ENCODE measurements at places on chromosomes 4 and X.
A peak's percentile ranks its signal among the peaks of the same experiment; 100 is the strongest.

GRCh38 chrX:153900831-153901752 is 3.4 kb upstream of the AVPR2 start:
- DNase-seq: peak; percentile 75
- H3K36me3 ChIP-seq: no peaks in the 10 kb centered on the region
- H3K4me1 ChIP-seq: peaks cover 46% of the 10 kb centered on the region
- H3K4me3 ChIP-seq: no peak overlapping the region

DNA sequence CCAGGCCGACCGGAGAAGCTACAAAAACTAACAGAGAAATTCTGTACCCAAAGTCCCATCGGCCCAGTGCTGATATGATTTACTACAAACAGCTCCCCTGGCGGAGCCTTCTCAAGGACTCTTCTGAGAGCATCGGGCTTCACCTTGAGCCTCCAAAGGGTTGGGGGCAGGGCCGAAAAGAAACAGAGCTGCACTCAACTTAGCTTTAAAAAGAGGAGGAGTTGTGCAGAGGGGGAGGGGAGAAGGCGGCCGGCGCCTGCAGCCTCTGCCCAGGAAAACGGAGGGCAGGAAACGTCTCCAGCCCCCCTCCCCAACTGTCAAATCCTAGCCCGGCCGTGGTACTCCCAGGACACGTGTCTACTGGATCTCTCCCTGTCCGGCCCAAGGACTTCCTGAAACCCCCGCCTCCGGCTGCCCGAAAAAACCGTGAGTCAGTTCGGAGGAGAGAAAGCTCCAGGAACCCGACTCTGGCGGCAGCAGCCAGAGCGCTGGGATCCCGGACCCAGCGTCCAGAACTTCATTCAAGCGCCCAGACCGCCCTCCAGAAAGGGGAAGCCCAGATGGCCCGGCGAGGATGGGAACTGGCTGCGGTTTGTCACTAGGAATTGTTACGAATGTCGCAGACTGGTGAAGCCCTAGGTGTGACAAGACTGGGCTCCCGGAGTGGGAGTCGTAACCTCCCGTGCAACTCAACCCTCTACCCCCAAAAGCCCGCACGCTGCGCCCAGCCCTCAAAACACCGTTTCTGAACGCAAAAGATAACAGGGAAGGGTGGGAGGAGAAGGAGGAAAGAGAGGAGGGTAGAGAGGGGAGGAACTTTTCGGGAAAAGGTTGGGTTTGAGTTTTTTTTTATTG is 973 bp downstream of the ADAMTS3 start:
- peak overlapping the region; percentile 30 for H3K27ac ChIP-seq
- H3K4me1 ChIP-seq: peaks cover 32% of the 10 kb centered on the region
- H3K27me3 ChIP-seq: no peaks in the 10 kb centered on the region
- peak overlapping the region; percentile 79 for H3K4me3 ChIP-seq

- H3K4me1 ChIP-seq: no peaks in the 10 kb centered on the region
- H3K27me3 ChIP-seq: no peaks in the 10 kb centered on the region
- H3K36me3 ChIP-seq: peaks cover 39% of the 10 kb centered on the region
- no peak overlapping the region for H3K4me3 ChIP-seq
These were observed 30.6 kb downstream of the THAP9 start for GRCh38 chr4:82930848-82931755.

DNA sequence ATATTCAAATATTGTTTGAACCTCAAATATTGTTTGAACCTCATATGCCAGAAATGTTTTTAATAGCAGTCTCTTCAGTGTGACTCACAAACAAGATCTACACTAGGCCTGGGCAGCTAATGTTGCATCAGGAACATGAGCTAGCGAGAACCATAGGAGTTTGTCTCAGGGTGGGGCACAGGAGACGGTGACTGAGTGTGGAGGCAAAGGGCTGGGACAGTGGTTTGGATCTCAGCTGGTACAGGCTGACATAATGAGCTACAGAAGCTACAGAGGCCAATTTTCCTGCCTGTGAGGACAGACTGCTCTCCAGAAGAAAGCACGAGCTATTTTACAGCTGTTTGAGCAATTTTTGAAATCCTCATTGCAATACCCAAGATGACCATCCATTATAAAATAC is 224.7 kb downstream of the CENPC start:
- H3K4me1 ChIP-seq: no peaks in the 10 kb centered on the region
- no peaks in the 10 kb centered on the region for H3K27me3 ChIP-seq
- H3K36me3 ChIP-seq: no peaks in the 10 kb centered on the region
- H3K4me3 ChIP-seq: no peak overlapping the region
- DNase-seq: no peak
- H3K27ac ChIP-seq: no peak overlapping the region

DNA sequence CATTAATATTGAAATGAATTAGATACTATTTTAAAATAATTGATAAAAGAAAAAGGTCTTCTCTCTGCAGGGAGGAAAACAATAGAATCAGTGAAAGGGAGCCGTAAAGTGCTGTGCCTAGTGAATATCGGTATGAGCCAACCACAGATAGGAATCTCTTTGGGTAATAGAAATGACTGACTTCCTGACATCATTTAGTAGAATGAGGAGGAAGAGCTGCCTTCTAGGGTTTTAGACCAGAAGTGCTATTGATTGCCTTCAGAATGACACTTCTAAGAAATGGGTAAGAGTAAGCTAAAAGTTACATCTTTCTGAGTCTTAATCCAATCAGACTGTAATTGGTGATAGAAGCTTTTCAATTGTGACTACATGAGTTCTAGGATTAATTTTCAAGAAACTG is 134.0 kb upstream of the MAP9 start:
- H3K36me3 ChIP-seq: no peaks in the 10 kb centered on the region
- peaks cover 2% of the 10 kb centered on the region for H3K4me1 ChIP-seq
- no peaks in the 10 kb centered on the region for H3K27me3 ChIP-seq

GRCh38 chr4:37890801-37891259 is at the start of gene TBC1D1:
TSS of gene TBC1D1 (plus strand) at chr4:37891084. CDS start at chr4:37902096, 11,012 bp downstream.
- H3K27ac ChIP-seq: no peak within 1 kb of the TSS
- no peaks in the 10 kb centered on the region for H3K27me3 ChIP-seq
- DNase-seq: peak; percentile 46
- H3K36me3 ChIP-seq: no peaks in the 10 kb centered on the region
- peak within 1 kb of the TSS; percentile 53 for H3K4me3 ChIP-seq

- H3K27ac ChIP-seq: peak overlapping the region; percentile 46
- no peaks in the 10 kb centered on the region for H3K36me3 ChIP-seq
- peak overlapping the region; percentile 97 for H3K4me3 ChIP-seq
- H3K4me1 ChIP-seq: peaks cover 22% of the 10 kb centered on the region
- peak; percentile 25 for DNase-seq
- H3K27me3 ChIP-seq: no peaks in the 10 kb centered on the region
These were observed 533 bp downstream of the IL15 start for GRCh38 chr4:141636771-141637460.

DNA sequence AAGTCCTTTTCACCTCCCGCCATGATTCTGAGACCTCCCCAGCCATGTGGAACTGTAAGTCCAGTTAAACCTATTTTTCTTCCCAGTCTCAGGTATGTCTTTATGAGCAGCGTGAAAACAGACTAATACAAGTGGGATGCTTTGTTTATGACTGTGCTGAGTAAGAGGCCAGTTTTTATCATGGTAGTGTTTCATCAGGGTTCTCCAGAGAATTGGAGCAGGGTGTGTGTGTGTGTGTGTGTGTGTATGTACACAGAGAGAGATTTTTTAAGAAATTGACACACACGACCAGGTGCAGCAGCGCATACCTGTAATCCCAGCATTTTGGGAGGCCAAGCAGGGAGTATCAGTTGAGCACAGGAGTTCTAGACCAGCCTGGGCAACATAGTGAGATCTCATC is 34.6 kb upstream of the SLC2A9 start:
- no peaks in the 10 kb centered on the region for H3K36me3 ChIP-seq
- H3K4me1 ChIP-seq: no peaks in the 10 kb centered on the region

DNA sequence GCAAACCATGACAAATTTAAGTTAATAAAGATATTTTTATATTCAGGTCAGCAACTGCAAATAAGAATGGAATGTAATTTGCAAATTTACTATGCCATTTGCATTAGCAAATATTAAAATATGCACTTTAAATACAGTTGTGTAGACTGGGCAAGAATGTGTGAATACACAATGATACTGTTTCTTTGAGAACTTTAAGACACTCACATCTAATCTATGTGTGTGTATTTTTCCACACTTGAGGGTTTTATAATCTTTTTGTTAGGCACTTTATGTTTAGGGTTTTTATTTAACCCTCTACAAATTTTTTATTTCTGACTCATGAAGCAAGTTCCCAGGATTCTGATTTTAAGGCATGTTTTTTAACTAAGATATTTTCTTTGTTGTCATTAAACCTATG is 23.9 kb upstream of the NDNF start:
- no peak for DNase-seq
- H3K4me3 ChIP-seq: no peak overlapping the region
- H3K27ac ChIP-seq: no peak overlapping the region

DNA sequence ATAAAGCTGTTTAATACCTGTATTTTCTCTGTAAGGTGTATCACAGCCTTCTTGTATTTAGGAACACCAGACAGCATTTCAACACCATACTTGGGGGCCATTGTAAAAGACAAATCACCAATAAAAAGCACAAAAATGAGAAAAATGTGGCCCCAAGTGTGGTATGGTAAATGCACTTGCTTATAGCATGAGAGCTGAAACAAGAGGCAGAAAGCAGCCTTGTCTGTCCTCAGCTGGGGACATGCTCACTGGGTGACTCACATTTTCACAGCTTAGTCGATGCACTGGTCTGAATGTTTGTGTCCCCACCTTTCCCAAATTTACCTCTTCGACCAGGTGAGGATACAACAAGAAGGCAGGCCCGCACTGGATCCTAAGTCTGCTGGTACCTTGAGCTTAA is 639.7 kb upstream of the AGA start:
- H3K4me3 ChIP-seq: no peak overlapping the region
- no peaks in the 10 kb centered on the region for H3K4me1 ChIP-seq
- no peaks in the 10 kb centered on the region for H3K27me3 ChIP-seq
- H3K27ac ChIP-seq: no peak overlapping the region

GRCh38 chr4:111986095-111986494 is 159.2 kb upstream of the FAM241A start:
- H3K4me1 ChIP-seq: peaks cover 6% of the 10 kb centered on the region
- H3K27me3 ChIP-seq: no peaks in the 10 kb centered on the region
- DNase-seq: peak; percentile 79
- H3K4me3 ChIP-seq: no peak overlapping the region

GRCh38 chr4:104500442-104500841 is 5.7 kb upstream of the CXXC4 start:
- H3K27me3 ChIP-seq: peaks cover 3% of the 10 kb centered on the region
- no peak for DNase-seq
- H3K4me1 ChIP-seq: no peaks in the 10 kb centered on the region
- H3K27ac ChIP-seq: no peak overlapping the region

DNA sequence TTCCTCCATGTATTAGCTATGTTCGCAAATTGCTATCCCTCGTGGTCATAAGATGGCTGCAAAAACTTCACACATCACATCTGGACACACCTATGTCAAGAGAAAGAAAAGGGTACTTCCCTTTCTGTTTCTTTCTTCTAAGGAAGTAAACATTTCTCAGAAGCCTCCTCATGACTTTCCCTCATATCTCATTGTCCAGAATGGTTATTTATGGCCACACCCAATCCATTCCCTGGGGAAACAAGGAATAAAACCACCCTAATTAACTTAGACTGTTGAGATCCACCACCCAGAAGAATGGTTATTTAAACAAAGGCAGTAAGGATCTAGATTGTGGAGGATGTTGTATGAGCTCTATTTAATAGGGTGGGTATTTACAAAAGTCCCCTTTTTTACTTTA is 160.8 kb upstream of the LNX1 start:
- H3K4me3 ChIP-seq: no peak overlapping the region
- no peak overlapping the region for H3K27ac ChIP-seq
- H3K4me1 ChIP-seq: no peaks in the 10 kb centered on the region

- no peaks in the 10 kb centered on the region for H3K36me3 ChIP-seq
- H3K27ac ChIP-seq: no peak overlapping the region
- H3K27me3 ChIP-seq: no peaks in the 10 kb centered on the region
- peak; percentile 35 for DNase-seq
- H3K4me1 ChIP-seq: no peaks in the 10 kb centered on the region
- H3K4me3 ChIP-seq: no peak overlapping the region
These were observed 1149.7 kb downstream of the STPG2 start for GRCh38 chr4:96993560-96993959.
